ENCODE measurements at places on chromosomes 6 and 20. TPM values are rescaled to one million over a fixed set of nuclear protein-coding genes. Genes with fewer than 3 reads are reported as not detected.
A peak's percentile ranks its signal among the peaks of the same experiment; 100 is the strongest.

DNA sequence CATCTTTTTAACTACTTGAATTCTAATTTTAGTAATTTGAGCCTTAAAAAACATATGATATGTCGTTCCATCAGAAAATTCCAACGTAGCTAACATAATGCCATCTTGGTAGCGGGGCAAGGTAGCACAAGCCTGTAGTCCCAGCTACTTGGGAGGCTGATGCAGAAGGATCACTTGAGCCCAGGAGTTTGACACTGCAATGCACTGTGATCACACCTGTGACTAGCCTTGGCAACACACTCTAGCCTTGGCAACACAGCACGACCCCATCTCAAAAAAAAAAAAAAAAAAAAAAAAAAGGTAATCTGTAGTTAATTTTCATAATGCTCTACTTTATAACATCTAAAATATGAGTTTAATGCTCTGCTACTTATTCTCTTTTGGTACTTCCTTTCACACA lies 6.7 kb downstream of the BCLAF1 start:
- no peak for DNase-seq

GRCh38 chr6:100240798-100241197 lies 223.9 kb downstream of the SIM1 start:
- DNase-seq: no peak

DNA sequence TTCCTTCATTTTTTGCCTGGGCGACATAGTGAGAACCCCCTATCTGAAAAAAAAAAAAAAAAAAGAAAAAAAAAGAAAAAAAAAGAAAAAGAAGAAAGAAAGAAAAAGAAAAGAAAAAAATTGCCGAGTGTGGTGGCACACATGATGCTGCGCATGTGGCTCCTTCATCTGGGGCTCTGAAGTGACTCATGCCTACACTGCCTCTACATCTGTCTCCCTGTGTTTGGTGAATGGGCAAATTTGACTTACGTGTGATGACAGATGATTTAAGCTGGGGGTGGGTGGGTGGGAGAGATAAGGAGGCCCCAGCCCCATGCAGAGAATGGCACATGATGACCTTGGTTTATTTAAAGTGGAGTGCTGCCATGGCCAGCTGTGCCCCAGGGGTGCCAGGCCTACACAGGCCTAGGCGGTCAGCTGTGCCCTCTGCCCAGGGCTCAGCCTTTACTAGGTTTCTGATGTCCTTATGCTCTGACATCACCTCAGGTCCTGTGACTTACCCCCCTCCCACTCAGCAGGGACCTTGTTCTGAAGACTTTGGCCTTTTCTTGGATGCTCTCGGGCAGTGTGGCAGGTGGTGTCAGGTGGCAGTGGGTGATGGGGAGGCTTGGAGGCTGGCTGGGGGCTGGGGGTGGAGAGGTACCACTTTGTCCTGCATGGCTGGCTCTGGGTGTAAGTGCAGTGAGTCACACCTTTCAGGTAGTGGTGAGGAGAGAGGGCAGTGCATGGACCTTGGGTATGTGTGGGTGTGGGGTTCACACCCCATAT lies 41.1 kb downstream of the VEGFA start:
- peak; percentile 68 for DNase-seq

GRCh38 chr20:63635431-63636141 lies 8.7 kb upstream of the GMEB2 start:
- no peak for DNase-seq

DNA sequence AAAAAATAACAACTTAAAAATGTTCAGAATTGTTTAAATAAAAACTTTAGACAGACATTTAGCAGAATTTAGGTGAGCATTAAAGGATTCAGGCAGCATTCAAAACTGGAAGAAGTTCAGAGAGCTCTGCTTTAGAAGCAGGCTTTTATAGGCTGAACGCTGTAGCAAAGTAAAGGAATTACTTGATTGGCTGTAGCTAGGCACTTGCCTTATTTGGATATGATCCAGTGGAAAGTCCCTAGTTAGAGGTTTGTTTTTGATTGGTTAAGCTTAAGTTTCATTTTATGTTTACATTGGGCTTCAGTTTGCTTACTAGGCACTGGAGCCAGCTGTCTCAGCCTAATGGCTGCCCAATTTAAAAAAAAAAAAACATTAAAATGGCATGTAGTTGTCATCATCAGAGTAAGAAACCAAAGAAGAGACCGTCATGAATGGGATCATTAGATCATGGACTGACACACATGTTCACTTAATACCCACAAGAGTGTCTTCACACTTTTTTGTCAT lies 65.1 kb downstream of the CBFA2T2 start:
- DNase-seq: peak; percentile 91

DNA sequence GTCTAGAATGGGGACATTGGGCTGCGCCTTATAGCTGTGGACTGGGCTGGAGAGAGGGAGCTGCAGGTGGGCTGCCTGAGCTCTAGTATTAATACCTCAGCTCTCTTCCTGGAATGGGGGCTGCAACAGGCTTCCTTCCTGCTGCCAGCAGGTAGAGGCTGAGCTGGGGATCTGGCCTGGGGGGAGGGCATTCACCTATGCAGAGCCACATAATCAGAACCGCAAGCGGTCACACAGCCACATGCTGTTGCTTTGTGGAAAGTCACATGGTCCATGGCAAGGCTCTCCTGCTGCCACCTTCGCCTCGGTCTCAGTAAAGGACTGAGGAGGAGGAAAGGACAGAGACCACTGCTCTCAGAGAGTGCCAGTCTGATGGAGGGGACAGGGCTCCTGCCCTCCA lies 35.7 kb downstream of the ITPR3 start:
- no peak for DNase-seq

The ZC3H12D gene
- 0.50 TPM for total RNA-seq

All from hepatocyte (in vitro differentiated cells).